Endothelial cell (in vitro differentiated cells): ENCODE measurements at places on chromosomes 13 and 19.

DNA sequence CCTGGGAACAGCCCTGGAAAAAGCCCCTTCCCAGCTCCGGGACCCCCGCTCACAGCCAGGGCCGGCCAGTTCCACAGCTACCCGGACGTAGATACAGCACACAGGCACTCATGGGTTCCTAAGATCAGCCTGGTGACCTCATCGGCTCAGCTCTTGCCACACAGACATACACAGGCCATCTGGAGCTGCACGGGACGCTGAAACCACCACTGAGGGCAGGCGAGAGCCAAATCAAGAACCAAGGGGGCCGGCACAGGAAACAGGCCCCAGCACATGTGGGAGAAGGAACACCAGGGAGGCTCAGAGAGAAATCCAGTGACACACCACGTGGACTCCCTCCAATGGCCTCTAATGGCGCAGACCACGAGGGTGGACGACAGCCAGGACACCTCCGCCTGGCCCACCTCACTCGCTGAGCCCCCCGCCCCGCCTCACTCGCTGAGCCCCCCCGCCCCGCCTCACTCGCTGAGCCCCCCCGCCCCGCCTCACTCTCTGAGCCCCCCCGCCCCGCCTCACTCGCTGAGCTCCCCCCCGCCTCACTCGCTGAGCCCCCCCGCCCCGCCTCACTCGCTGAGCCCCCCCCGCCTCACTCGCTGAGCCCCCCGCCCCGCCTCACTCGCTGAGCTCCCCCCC, 69.7 kb upstream of the C13orf46 start:
- peak; percentile 55 for DNase-seq

- no peak for DNase-seq
Measured at GRCh38 chr13:47168066-47168465, 271.2 kb upstream of the HTR2A start.

- DNase-seq: no peak
Measured at GRCh38 chr19:38145623-38146022, 78.4 kb downstream of the DPF1 start.

- peak; percentile 29 for DNase-seq
Measured at GRCh38 chr19:34662919-34663318, 14.0 kb downstream of the SCGB2B2 start.

GRCh38 chr19:49590971-49591730, at the start of gene PRR12:
Gene PRR12 (plus strand): TSS chr19:49591182. CDS start chr19:49591655, 473 bp downstream.
- peak; percentile 45 for DNase-seq

- DNase-seq: no peak
Measured at GRCh38 chr19:8690753-8691539, 7.6 kb downstream of the ACTL9 start.

- no peak for DNase-seq
Measured at GRCh38 chr13:43240278-43240677, 216.9 kb downstream of the DNAJC15 start.

- no peak for DNase-seq
Measured at GRCh38 chr13:21047591-21048282, 13.6 kb downstream of the LATS2 start.

- DNase-seq: no peak
Measured at GRCh38 chr13:67084066-67084465, 146.1 kb downstream of the PCDH9 start.

GRCh38 chr19:51026554-51026831, at the start of gene KLK11:
Gene KLK11 (minus strand): TSS chr19:51026616. CDS start chr19:51025631, 985 bp downstream.
- no peak for DNase-seq

- DNase-seq: peak; percentile 36
Measured at GRCh38 chr13:110560601-110561343, 750 bp downstream of the RAB20 start.

- no peak for DNase-seq
Measured at GRCh38 chr19:16051254-16052025, 24.9 kb upstream of the TPM4 start.

- DNase-seq: no peak
Measured at GRCh38 chr13:98366443-98366842, 189.4 kb upstream of the RNF113B start.

DNA sequence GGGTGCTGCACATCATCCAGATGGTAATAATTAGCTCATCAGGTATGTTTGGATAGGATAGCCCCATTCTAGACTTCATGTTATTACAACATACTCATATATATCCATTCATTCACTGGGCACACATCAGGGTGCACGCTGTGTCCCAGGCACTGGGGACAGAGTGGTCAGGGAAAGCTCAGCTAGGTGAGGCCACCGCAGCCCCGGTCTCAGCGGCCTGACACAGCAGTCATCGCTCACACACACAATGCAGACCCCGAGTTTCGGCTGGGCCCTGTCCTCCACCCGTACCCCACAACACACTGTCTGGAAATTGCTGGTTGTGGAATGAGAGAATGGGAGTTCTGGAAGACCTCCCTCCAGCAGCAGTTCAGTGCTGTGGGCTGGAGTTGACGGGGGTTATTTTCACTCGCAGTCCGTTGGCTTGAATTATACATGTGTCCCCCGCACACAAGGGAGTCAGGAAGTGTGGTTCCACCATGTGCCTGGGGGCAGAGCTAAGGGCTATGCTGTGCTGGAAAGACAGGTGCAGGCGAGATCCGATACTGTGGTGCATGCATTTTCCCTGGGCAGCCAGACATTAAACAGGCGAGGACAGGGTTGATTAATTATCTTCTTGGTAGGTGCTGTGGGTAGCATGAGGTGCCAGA, 257.6 kb downstream of the TEX29 start:
- no peak for DNase-seq

GRCh38 chr19:55642153-55643002, 1.1 kb upstream of the ZNF581 start:
- no peak for DNase-seq

DNA sequence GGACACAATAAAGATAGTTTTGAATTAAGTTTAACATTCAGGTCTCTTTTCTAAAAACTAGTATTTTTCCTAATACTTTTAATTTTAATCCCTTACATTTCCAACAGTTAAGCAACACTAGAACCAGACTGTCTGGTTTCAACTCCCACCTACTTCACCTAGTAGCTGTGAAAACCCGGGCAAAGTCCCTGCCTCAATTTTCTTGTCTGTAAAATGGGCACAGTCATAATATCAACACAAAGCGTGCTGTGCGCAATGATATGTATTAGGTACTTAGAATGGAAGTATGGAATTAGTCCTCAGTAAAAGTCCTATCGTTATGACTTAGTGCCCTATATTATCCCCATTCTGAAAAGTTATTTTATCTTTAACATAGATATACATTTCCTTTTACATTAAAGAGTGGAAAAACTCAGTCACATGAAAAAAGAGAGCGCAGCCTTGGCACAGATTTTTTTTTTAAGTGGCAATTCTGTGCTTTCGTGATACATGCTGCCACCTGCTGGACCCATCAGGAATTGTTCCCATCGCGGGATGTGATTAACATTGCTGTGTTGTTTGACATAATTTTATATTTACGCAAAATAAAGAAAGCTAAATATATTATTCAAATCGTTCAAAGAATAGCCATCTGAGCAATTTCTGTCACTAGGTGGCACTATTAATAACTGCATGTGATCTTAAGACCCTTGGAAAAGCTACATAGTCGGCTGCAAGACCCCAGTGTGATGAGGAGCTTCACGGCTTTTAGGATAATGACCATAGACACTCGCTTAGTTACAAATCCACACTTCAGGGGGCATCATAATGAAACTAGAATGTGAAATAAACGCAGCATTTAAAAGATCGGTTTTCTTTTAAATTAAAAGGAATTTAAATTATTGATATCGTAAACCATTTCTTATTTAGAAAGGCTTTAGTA, 59.9 kb downstream of the LIG4 start:
- peak; percentile 59 for DNase-seq

DNA sequence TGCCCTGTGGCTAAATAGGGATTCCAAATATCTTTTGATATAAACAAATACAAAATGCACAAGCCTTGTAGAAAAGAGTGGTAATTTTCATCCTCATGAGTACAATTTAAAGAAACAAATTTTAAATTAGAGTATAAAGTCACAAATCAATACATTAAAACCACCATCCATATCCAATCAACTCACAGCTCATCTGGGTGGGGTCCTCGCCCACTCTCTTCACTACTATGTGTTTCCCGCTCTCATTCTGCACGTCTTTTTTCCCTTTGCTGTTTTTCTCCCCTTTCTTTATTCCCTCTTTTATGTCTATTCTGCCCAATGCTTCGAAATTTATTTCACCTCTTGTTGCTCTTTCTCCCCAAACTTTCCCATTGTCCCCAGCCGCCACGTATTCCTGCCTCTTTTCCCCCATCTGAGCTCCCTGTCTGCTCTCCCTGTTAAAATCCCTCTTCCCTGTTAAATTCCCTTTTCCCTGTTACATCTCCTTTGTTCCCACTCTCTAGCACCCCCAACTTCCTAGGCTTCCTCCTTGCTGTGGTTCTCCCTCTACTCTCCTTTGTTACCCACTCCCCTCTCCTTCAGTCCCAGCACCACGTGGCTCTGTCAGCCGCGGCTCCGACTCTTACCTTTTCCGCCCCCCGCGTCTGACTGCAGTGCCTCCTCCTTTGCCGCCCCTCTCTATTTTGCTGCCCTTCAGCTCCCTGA, 1.3 kb downstream of the ZNF616 start:
- DNase-seq: peak; percentile 55

DNA sequence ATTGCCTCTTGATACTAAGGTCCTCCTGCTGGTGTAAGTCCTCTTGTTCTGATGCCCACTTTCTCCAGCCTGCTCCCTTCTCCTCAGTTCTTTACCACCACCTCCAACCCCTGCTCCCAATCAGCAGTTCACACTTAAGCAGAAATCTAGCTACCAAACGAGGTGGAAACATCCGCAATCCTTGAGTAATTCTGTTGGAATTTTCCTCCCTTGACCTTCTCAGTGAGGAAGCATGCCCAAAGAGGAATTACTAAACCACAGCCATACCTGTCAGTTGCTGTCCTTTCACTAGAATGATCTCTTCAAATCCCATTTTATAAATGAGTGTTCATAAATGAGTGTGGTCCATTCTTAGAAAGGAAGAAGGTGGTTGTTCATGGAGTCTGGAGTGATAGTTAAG, 289.9 kb downstream of the DACH1 start:
- no peak for DNase-seq

GRCh38 chr13:49759503-49759902, 33.0 kb downstream of the KPNA3 start:
- DNase-seq: no peak

GRCh38 chr19:17107546-17108452, 32.2 kb downstream of the MYO9B start:
- no peak for DNase-seq

DNA sequence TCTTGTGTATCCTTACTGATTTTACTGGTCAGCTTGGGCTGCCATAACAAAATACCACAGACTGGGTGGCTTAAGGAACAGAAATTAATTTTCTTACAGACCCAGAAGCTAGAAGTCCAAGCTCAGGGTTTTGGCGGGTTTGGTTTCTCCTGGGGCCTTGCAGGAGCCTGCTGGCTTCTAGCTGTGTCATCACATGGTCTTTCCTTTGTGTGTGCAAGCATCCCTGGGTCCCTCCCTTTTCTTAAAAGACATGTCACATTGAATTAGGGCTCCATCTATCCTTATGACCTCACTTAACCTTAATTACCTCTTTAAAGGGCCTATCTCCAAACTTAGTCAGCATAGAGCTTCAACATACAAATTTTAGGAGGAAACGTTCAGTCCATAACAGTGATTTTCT, 23.4 kb downstream of the UBAC2 start:
- no peak for DNase-seq

DNA sequence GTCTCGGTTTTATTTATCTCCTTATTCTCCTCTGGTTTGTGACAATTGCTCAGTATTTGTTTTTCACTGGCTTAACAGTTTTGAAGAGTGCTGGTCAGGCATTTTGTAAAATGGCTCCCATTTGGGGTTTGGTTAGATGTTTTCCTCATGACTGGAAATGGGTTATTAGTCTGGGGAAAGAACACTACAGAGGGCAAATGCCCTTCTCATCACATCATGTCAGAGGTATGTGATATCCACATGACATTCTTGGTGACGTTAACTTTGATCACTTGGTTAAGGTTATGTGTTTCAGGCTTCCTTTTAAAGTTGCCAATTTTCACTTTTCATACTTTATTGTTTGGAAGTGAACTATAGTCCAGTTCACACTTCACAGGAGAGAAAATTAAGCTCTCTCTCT, 74.8 kb upstream of the KLHL1 start:
- no peak for DNase-seq

DNA sequence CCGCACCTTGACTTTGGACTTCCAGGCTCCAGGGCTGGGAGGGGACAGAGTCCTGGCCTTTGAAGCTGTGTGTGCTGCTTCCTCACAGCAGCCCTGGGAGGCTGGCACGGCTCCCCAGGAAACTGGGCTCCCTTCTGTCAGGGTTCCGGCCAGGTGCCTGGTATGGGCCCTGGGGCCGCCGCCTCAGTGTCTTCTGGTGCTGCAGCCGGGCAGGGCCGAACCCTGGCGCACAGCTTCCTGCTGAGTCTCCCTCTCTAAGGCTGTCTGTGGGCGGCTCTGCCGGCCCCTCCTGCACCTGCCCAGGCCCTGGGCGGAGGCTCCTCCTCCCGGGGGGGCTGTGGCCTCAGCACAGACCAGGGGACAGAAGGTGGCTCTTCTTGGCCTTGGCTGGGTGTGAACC, 32.4 kb downstream of the GPX4 start:
- no peak for DNase-seq

DNA sequence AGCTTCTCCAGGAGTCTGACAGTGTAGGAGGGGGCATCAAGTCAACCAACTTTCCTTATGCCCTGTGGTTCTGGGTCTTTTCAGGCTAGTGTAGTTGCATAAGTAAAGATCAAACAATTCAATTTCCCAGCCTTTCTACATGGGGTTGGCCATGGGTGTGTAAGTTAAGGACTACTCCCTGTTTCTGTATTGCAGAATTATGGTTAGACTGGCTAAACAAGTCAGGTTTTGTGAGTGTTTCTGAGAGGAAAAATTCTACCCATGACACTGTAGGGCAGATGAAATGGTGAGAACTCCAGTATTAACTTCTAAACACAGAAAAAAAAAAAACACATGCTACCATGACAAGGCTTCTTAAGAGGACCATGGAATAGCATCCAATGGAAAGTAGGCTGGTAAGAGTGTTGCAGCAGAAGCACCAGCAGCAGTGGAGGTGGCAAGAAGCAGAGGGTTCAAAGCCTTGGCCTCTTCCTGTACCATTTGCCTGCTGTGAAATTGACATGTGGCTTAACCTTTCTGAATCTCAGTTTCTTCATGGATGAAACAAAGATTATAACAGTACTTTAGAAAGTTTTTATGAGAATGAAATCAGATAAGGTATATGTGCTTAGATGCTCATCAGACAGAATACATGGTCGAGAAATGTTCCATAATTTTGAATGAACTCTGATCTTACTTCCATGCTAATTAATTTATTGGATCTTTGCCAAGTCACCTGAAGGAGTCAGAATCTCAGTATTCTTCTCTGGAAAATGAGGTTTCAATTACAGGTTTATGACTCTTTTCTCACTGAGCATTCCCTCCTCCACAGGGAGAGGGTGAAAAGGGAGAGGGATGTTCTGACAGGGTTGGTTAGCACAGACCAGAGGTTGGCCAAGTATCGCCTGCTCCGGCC, 11.4 kb upstream of the SCEL start:
- DNase-seq: no peak

- DNase-seq: no peak
Measured at GRCh38 chr19:16349551-16350152, 25.0 kb downstream of the KLF2 start.

GRCh38 chr13:99013951-99014350, 36.1 kb upstream of the DOCK9 start:
- DNase-seq: no peak

GRCh38 chr19:48745208-48745995, 1.3 kb downstream of the IZUMO1 start:
- DNase-seq: peak; percentile 60
